ENCODE measurements at places on chromosomes 3 and 15.

- no peaks in the 10 kb centered on the region for H3K36me3 ChIP-seq
- peaks cover 7% of the 10 kb centered on the region for H3K4me1 ChIP-seq
- H3K27me3 ChIP-seq, result no peaks in the 10 kb centered on the region
- H3K27ac ChIP-seq, result no peak overlapping the region
Observed at GRCh38 chr3:38834110-38834509, 18.1 kb upstream of the SCN10A start.

DNA sequence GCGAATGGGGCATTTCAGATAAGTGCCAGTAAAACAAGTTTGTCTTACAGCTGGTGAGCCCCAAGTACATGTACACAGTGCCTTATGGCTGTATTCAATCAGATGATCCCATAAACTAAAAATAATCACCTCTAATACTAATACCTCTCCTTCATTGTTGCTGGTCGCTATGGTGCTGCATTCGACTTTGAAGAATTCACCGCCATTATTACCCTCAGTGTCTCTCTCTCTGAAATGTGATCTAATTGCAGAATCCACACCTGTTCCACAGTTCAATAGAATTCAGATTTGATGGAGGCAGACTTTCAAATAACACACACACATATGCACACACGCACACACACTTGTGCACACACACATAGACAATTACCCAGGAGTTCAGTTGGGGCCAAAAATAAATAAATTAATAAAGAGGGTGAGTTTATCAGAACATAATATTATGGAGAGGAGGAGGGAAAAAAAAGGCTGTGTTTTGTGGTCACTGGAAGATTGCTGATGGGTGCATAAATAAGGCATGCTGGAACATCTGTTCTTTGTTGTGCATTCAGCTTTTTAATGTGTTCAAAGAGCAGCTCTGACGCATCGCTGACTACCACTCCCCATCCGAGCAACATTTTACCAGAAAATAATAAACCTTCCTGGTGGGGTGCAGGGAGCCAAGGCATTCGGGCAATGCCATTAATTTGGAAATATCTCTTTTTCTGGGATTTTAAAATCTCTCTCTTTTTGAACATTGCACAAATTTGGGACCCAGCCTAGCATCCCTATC, 235.7 kb downstream of the SATB1 start:
- H3K27ac ChIP-seq, result no peak overlapping the region
- H3K4me3 ChIP-seq, result no peak overlapping the region
- H3K36me3 ChIP-seq, result no peaks in the 10 kb centered on the region

DNA sequence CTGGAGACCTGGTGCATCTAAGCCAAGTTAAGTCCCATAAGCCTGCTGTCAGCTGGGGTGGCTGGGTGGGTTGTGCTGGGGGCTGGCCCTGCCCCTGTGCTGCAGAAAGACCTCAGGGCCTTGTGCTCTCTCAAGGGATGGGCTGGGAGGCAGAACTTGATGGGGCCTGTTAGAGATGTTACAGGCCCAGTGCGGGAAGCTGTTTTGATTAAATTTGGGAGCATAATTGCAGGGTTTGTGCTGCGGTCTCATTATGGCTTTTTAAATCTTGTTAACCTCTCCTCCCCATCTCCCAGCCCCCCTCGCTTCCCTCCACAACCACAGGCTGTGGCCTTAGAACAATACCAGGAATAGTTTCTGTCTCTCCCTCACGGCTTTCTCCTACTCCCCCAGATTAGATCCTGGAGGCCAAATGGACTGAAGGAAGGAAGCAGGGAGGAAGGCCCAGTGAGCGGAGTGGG, 87.6 kb upstream of the TLE3 start:
- no peaks in the 10 kb centered on the region for H3K4me1 ChIP-seq
- no peaks in the 10 kb centered on the region for H3K27me3 ChIP-seq
- H3K27ac ChIP-seq, result no peak overlapping the region
- H3K36me3 ChIP-seq, result no peaks in the 10 kb centered on the region
- H3K4me3 ChIP-seq, result no peak overlapping the region

DNA sequence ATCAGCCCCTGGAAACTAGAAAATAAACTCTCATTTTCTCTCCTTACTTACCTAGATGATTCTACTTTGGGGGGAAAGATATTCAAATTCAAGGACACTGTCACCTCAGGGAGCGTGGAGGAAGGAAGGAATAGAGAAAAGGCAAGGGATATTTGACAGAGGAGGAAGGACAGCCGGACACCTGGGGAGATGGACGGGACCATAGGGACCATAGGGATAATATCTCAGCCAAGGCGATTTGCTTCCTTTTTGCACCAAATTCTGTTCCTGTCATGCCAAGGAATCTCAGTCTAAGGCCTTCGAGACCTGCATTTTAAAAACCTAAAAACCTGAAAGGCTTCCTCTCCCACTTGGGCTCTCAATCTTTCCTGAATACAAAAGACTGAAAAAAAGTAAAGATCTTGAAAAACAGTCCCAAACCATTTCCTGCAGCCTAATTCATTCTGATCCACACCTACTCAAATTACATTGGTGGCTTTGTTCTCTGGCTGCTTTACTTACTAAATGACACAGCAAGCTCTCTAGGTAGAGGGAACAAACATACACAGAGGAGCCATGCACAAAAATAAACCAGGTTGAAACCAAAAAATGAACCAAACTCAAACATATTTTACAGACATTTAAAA, 73.9 kb upstream of the SLC24A5 start:
- H3K27ac ChIP-seq, result no peak overlapping the region
- no peaks in the 10 kb centered on the region for H3K27me3 ChIP-seq
- DNase-seq, result no peak
- peaks cover 7% of the 10 kb centered on the region for H3K4me1 ChIP-seq
- no peaks in the 10 kb centered on the region for H3K36me3 ChIP-seq

GRCh38 chr3:189041482-189042090, 130.2 kb upstream of the TPRG1 start:
- no peak overlapping the region for H3K27ac ChIP-seq
- no peak overlapping the region for H3K4me3 ChIP-seq
- H3K4me1 ChIP-seq, result no peaks in the 10 kb centered on the region
- peak; percentile 33 for DNase-seq

GRCh38 chr3:78507196-78507984, 1260.4 kb downstream of the ROBO1 start:
- no peak overlapping the region for H3K27ac ChIP-seq
- no peak for DNase-seq
- H3K4me1 ChIP-seq, result no peaks in the 10 kb centered on the region
- no peak overlapping the region for H3K4me3 ChIP-seq
- H3K27me3 ChIP-seq, result no peaks in the 10 kb centered on the region
